ENCODE measurements at places on chromosomes 4 and X. TPM values are rescaled to one million over a fixed set of nuclear protein-coding genes. Genes with fewer than 3 reads are reported as not detected.

Gene ZRSR2
- 19.8 TPM for total RNA-seq

Gene SUPT20HL1
- total RNA-seq = not detected

Gene DNAAF6
- not detected for total RNA-seq

Gene ZC4H2
- 7.2 TPM for total RNA-seq
